ENCODE measurements at places on chromosomes 4 and X. TPM values are rescaled to one million over a fixed set of nuclear protein-coding genes. Genes with fewer than 3 reads are reported as not detected.
A peak's percentile ranks its signal among the peaks of the same experiment; 100 is the strongest.

Gene ADGRG4
- total RNA-seq: not detected

GRCh38 chrX:43750248-43750676, 94.2 kb downstream of the MAOA start:
- no peak for DNase-seq

Gene CNKSR2
- not detected for total RNA-seq

DNA sequence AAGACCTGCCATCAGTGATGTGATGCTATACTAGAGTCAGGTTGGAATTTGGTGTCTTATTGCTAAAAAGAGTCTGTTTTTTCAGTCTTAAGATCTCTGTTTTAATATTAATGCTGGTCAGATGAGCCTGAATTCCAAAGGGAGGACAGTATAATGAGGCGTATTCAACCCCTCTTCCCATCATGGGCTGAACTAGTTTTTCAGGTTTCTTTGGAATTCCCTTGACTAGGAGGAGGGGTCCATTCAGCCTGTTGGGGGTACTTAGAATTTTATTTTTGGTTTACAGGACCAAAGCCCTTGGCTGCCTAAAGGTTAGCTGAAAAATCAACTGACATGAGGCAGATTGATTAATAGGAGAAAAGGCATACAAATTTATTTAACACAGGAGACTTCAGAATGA, 24.1 kb upstream of the PI4K2B start:
- no peak for DNase-seq

- no peak for DNase-seq
Observed at GRCh38 chrX:47358387-47359065, 11.9 kb upstream of the ZNF157 start.

DNA sequence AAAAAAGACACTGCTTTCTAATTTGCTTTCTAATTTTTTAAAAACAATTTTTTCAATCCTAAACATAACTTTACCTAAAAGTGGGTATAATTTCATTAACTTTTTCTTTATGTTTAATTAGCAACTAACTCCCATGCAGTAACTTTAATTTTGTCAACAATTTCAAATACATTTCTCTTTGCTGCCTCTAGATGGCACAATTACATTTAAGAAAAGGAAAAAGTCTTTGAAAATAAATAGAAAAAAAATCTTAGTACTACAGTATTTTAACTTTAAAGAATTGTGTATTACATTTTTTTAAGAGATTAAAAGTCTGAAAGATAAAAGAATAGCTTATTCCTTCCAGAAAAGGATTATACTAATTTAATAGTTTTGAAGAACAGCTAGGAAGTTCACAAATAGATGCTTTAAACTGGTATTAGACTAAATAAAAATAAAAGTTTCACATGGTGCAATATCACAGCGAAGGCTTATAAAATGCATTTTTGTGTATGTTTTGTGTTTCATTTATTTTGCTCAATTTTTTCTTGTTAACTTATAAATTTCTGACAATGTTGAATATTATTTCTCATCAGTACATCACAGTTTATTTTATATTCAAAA, 105.1 kb downstream of the ADGRA3 start:
- DNase-seq: peak; percentile 3

Gene BEND4
- total RNA-seq: not detected

DNA sequence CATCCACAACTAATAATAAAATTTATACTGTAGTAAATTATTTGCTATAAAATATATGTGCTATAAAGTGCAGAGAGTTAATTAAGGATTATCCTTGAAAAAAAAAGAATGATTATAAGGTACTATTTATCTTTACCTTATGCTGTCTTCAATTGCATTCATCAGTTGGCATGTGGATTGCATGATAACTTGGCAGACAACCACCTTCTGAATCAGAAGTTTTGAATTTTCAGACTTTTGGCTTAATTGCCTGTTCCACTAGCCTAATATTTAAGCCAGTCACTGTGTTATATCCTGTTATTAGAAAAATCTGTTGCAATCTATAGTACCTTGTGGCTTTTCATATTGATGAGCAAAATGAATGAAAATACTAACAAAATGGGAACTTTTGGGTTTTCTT, 1040.3 kb upstream of the PCDH10 start:
- peak; percentile 35 for DNase-seq

GRCh38 chr4:13548984-13549546, 4.8 kb upstream of the NKX3-2 start:
- DNase-seq: peak; percentile 46

Gene SPANXC
- total RNA-seq: 1.2 TPM

Data from HFFc6 (cell line).